Activated CD4-positive, alpha-beta T cell treated with anti-CD3 and anti-CD28 coated beads, Interleukin-2, amount 50 U/mL, for 4 hours (primary cell): ENCODE measurements at places on chromosomes 4 and X.

DNA sequence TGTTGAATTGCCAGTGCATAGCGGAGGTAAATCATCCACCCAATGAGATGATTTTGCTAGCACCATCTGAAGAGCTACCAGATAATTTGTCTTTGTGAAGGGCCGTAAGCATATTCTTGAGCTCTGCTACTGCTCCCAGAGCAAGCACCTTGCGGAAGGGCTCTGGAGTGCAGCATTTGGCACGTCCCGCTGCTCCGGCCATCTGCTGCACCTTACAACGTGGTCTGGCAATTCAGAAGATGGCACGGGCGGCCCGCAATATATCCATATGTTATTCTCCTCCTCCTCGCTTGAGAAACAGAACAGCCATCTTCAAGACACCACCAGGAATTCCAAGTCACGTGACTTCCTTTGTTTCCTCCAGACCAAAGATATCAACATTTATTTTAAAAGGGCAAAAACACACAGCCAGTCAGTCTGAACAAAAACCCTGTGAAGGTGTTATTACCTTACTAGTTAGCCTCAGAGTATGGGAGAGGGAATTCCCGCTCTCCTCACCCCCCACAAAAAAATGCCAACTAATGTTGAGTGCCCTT lies 1095.7 kb upstream of the TENM3 start:
- no peak for DNase-seq

GRCh38 chr4:528835-529234 lies 29.8 kb downstream of the PIGG start:
- no peak for DNase-seq

GRCh38 chr4:126242679-126243390 lies 928.1 kb downstream of the FAT4 start:
- no peak for DNase-seq

DNA sequence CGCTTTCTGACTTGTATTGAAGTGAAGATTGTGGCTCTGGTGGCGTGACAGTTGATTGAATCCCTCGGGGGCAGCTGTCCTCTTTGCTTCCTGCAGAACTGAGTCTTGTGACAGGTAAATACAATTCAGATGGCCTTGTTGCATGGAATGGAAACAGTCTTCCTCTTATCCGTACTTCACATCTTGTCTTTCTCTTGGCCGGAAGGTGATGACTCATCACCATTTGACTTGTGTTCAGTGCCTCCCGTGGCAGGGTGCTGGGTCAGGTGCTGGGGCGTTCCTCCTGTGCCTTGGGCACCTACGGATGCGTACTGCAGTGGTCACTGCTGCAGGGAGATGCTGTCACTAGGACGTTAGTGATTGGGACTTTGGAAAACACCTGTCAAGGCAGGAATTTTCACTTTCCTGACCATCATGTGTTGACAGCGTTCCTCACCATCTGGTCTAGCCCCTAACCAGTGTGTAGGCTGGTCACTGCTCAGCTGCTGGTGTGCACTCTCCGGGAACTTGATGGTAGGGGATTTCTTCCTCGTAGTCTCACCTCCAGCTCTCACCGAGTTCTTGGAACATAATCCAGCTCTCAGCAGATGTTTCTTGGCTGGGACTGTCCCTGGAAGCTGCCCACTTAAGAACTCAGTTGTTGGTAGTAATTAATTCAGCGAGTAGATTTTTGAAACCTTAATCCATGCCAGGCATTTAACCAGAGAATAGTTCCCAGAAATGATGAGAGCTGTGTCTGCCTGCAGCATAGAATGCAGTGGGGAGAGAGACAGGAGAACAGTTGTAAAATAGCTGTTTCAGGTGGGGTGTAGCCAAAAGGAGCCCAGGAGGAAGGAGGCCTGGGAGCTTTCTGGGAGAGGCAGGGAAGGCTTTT lies 7.2 kb downstream of the TBC1D14 start:
- peak; percentile 54 for DNase-seq

DNA sequence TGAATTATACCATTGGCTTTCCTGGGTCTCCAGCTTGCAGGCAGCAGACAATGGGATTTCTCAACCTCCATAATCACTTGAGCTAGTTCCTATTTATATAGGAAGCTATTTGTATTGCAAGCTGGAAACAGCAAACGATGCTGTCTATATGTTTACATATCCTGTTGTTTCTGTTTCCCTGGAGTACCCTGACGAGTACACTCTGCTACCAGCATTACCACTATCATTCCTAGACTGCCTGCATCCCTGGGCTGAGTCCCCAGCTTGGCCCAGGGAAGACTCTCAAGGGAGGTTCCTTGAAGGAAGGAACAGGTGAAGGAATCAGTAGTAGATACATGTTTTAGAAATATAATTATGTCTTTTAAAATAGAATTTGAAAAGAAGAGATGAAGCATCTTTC lies 81.4 kb downstream of the EVC2 start:
- DNase-seq, result no peak

GRCh38 chrX:47373198-47373597 lies 2.8 kb downstream of the ZNF157 start:
- DNase-seq, result no peak

DNA sequence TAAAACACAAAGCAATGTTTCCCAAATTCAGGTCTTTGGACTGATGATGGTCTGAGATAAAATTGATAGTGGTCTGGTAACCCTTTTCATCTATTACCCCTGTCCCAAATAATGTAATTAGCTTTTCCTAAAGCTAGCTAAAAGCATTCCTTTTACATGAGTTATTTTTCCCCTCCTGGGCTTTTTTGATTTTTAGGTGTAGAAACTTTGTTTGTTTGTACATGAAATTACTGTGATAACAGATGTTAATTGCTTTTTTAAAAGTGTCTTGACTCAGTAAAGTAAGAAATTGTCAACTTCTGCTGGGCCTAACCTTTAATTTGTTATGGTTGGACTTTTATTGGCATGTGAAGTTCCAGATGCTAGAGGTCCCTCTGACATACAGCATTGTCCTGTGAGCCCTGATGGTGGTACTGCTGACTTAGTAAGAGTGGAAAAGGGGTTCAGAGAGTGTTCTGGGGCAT lies 145.5 kb downstream of the ARHGAP10 start:
- DNase-seq, result no peak

GRCh38 chrX:9055354-9055753 lies 21.4 kb upstream of the FAM9B start:
- DNase-seq, result no peak
